ENCODE measurements at places on chromosomes 7 and 10.

- DNase-seq = peak; percentile 47
These were observed 15.6 kb downstream of the BLNK start for GRCh38 chr10:96255549-96256333.

- DNase-seq = no peak
These were observed 649 bp downstream of the SCD start for GRCh38 chr10:100347568-100348195.

DNA sequence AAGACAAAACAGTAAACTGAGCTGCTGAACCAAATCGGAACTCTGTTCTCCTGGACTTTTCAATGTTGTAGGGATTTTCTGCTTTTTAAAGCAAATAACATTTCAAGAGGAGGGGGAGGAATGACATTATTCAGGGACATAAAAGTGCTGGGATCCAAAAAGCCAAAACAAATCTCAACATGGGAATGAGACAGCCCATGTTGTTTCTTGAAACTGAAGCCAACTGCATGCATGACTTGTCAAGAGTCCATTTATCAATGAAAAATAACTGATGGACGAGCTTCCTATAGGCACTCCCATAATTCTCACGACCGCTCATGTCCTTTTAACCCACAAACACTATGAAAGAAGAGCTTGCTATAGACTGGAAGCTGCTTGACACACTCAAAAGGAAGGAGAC lies 27.8 kb downstream of the FAM53B start:
- DNase-seq = no peak

GRCh38 chr10:29630205-29631048 lies 4.3 kb downstream of the SVIL start:
- DNase-seq = no peak

DNA sequence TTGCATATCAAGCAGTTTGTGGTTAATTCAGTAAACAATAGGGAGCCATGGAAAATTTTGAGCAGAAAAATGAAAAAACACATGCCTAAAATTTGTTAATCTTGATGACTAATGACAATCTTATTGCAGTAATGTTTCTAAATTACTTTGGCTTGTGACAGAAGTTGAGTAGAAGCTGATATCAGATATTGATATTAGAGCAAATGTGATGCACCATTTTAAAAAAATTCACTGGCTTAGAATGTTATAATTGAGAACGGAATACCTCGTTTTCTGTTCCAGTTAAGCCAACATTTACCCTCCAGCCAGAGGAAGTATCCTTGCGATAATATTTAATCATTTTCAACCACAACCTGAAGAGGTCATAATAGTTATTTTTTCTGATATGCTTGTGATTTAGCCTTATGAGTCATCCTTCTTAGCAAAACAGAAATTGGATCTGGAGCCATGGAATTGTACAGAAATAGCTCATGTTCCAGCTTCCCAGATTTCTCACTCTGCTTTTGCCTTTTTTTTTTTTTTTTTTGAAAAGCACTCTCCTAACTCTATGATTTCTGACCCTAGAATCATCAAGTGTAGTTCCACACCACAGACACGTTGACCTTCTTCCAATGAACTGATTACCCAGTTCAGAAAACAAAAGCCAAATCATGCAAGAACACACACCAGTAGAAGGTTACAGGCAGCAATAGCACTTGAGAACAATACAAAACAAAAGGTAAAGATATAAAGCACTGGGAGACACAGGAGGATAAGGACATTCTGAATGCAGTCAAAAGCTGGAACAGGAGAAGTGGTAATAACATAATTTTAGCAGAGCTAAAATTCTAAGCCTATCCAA lies 96.8 kb upstream of the PHYHIPL start:
- DNase-seq = no peak
